Chondrocyte (in vitro differentiated cells): ENCODE measurements at places on chromosomes 1 and 21. TPM values are rescaled to one million over a fixed set of nuclear protein-coding genes. Genes with fewer than 3 reads are reported as not detected.

DNA sequence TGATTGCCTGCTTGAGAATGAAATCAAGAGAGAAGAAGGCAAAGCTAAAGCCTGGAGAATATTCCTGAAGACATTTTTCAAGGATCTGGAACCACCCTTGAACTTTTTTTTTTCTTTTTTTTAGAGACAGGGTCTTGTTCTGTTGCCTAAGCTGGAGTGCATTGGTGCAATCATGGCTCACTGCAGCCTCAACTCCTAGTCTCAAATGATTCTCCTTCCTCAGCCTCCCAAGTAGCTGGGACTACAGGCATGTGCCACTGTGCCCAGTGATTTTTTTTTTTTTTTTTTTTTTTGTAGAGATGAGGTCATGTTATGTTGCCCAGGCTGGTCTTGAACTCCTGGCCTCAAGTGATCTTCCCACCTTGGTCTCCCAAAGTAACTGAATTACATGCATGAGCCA lies 22.2 kb upstream of the IRF2BP2 start:
- DNase-seq: no peak
- no peak overlapping the region for H3K4me3 ChIP-seq
- no peak overlapping the region for H3K27ac ChIP-seq
- H3K36me3 ChIP-seq: no peaks in the 10 kb centered on the region

The DMBX1 gene
- total RNA-seq: not detected in 3 replicates

GRCh38 chr1:180482425-180483275 lies 19.7 kb downstream of the ACBD6 start:
- peaks cover 16% of the 10 kb centered on the region for H3K36me3 ChIP-seq
- H3K4me3 ChIP-seq: no peak overlapping the region
- H3K4me1 ChIP-seq: peaks cover 10% of the 10 kb centered on the region
- no peaks in the 10 kb centered on the region for H3K27me3 ChIP-seq
- H3K27ac ChIP-seq: no peak overlapping the region
- DNase-seq: no peak

The PRKCZ gene
- total RNA-seq: 4.8 to 7.8 TPM (median 5.1 TPM) in 3 replicates

DNA sequence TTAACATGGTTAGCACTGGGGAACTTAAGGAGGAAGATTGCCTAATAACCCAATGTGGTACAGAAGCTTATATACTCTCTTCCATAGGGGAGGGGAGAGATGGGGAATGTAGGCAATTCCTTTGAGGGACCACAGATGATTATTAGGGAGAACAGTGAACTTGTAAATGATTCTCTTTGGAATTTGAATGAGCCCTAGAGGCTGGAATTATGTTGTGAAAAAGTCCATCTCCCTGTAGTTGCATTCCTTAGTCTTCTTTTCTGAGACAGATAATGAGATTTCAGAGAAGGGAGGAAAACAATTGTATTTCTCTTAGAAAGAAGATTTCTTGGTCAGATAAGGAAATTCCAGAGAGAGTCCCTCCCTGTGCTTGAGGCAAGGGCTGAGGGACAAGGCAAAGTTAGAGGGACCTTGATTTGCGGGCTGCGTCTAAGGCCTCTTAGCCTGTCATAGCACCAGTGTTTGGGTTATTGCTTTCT lies 89.0 kb upstream of the HMCN1 start:
- peaks cover 45% of the 10 kb centered on the region for H3K4me1 ChIP-seq
- no peak for DNase-seq
- no peaks in the 10 kb centered on the region for H3K27me3 ChIP-seq
- no peak overlapping the region for H3K4me3 ChIP-seq
- H3K27ac ChIP-seq: peak overlapping the region; percentile 95
- H3K36me3 ChIP-seq: peaks cover 5% of the 10 kb centered on the region

The FOXO6 gene
- total RNA-seq: 1.1 to 3.2 TPM (median 1.7 TPM) in 3 replicates

DNA sequence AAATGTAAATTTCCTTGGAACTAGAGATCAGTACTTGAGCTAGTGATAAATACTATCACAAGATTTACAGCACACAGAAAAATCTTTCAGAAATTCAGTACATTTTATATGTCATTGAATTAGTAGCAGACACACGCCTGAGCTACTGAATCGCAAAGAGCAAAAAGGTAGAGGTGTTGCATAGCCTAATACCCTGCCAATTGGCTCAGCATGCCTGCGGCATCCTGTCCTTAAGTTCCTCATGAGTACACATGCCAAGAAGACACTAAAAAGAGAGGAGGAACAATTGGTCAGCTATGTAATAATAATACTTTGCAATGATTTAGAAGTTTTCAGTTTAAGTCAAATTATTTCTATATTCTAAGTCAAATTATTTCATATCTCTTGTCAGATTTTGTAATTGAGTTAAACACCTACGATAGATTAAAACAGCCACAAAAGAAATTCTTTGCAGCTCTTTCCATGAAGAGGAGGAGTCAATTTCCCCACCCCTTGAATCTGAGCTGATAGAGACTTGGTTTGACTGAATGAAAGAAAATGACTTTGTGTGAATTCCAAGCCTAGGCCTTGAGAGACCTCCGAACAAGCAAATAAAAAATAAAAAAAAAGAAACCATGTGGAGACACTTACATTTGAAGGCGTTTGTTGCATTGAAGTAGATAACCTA lies 36.2 kb upstream of the PKN2 start:
- no peaks in the 10 kb centered on the region for H3K27me3 ChIP-seq
- H3K4me3 ChIP-seq: no peak overlapping the region
- no peak for DNase-seq
- no peaks in the 10 kb centered on the region for H3K36me3 ChIP-seq

GRCh38 chr1:195195423-195196057 lies 1412.7 kb downstream of the KCNT2 start:
- H3K27me3 ChIP-seq: peaks cover 5% of the 10 kb centered on the region
- H3K4me3 ChIP-seq: no peak overlapping the region
- DNase-seq: no peak
- no peaks in the 10 kb centered on the region for H3K4me1 ChIP-seq

- no peaks in the 10 kb centered on the region for H3K27me3 ChIP-seq
- no peak for DNase-seq
- H3K27ac ChIP-seq: no peak overlapping the region
- H3K4me3 ChIP-seq: no peak overlapping the region
- H3K4me1 ChIP-seq: no peaks in the 10 kb centered on the region
- H3K36me3 ChIP-seq: no peaks in the 10 kb centered on the region
Measured at GRCh38 chr1:9420835-9421532, 118.3 kb upstream of the SLC25A33 start.

- DNase-seq: no peak
- H3K4me1 ChIP-seq: peaks cover 37% of the 10 kb centered on the region
- H3K27ac ChIP-seq: peak overlapping the region; percentile 94
- peak overlapping the region; percentile 91 for H3K4me3 ChIP-seq
- no peaks in the 10 kb centered on the region for H3K27me3 ChIP-seq
- peaks cover 9% of the 10 kb centered on the region for H3K36me3 ChIP-seq
Measured at GRCh38 chr1:244865028-244865371, 657 bp upstream of the HNRNPU start.

DNA sequence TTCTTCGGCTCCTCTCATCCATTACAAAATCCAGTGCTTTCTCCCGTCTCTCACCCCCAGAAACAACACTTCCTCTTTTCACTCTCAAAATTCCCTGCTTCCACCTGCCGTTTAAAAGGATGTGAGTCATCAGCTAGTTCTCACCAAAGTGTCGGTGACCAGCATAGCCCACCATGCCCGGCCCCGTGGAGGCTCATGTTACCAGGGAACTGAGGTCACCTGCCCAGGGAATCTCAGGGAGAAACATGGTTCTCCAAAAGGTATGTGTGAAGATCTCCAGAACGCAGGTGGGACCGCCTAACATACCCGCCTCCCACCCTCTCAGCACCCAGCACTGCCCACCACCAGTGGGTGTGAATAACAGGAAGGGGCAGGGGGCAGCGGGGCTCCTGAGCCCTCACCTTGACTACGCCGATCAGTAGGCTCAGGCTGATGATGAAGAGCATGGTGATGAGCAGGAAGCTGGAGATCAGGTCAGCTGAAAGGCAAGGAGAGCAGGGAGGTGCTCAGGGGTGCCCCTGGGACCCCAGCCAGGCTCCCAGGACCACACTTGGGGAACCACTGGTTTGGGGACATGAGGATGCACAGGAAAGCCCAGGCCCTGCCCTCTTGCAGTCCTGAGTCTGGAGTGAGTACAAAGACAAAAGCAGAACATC lies 16.2 kb downstream of the LAPTM5 start:
- no peak overlapping the region for H3K27ac ChIP-seq
- H3K4me1 ChIP-seq: no peaks in the 10 kb centered on the region
- peaks cover 10% of the 10 kb centered on the region for H3K27me3 ChIP-seq
- H3K4me3 ChIP-seq: no peak overlapping the region
- no peaks in the 10 kb centered on the region for H3K36me3 ChIP-seq
- no peak for DNase-seq

DNA sequence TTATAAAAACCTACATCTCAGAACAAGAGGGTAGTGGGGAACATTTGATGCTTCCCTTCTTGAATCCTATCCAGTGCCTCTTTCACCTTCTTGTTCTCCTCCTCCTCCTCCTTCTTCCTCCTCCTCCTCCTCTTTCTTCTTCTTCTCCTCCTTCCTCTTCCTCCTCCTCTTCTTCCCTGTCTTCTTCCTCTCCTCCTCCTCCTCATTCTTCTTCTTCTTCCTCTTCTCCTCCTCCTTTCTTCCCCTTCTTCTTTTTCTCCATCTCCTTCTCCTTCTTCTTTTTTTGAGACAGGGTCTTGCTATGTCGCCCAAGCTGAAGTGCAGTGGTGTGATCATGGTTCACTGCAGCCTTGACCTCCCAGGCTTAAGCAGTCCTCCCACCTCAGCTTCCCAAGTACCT lies 31.9 kb downstream of the SLC35F3 start:
- no peak overlapping the region for H3K27ac ChIP-seq
- no peak overlapping the region for H3K4me3 ChIP-seq
- no peak for DNase-seq
- H3K4me1 ChIP-seq: no peaks in the 10 kb centered on the region

The SLC25A34 gene
- total RNA-seq: 0.90 to 1.9 TPM (median 1.3 TPM) in 3 replicates

GRCh38 chr21:21200103-21200938 lies 202.1 kb downstream of the NCAM2 start:
- peak overlapping the region; percentile 88 for H3K27ac ChIP-seq
- peak overlapping the region; percentile 28 for H3K4me3 ChIP-seq
- H3K27me3 ChIP-seq: no peaks in the 10 kb centered on the region
- DNase-seq: no peak
- H3K36me3 ChIP-seq: peaks cover 2% of the 10 kb centered on the region

GRCh38 chr1:237013608-237014007 lies 9.4 kb upstream of the MT1HL1 start:
- H3K27ac ChIP-seq: peak overlapping the region; percentile 74
- H3K4me3 ChIP-seq: no peak overlapping the region
- H3K36me3 ChIP-seq: no peaks in the 10 kb centered on the region
- peaks cover 21% of the 10 kb centered on the region for H3K27me3 ChIP-seq
- DNase-seq: no peak
- peaks cover 29% of the 10 kb centered on the region for H3K4me1 ChIP-seq

GRCh38 chr21:41466024-41466820 lies 40.2 kb downstream of the MX1 start:
- no peak for DNase-seq
- H3K27me3 ChIP-seq: no peaks in the 10 kb centered on the region
- H3K4me3 ChIP-seq: no peak overlapping the region
- H3K27ac ChIP-seq: no peak overlapping the region
- H3K4me1 ChIP-seq: peaks cover 41% of the 10 kb centered on the region
- no peaks in the 10 kb centered on the region for H3K36me3 ChIP-seq

GRCh38 chr1:39753132-39754025 lies 14.7 kb downstream of the PPIE start:
- H3K27ac ChIP-seq: peak overlapping the region; percentile 57
- H3K4me3 ChIP-seq: no peak overlapping the region
- H3K36me3 ChIP-seq: peaks cover 39% of the 10 kb centered on the region

The PDE9A gene
- total RNA-seq: 0.60 to 1.2 TPM (median 1.1 TPM) in 3 replicates

DNA sequence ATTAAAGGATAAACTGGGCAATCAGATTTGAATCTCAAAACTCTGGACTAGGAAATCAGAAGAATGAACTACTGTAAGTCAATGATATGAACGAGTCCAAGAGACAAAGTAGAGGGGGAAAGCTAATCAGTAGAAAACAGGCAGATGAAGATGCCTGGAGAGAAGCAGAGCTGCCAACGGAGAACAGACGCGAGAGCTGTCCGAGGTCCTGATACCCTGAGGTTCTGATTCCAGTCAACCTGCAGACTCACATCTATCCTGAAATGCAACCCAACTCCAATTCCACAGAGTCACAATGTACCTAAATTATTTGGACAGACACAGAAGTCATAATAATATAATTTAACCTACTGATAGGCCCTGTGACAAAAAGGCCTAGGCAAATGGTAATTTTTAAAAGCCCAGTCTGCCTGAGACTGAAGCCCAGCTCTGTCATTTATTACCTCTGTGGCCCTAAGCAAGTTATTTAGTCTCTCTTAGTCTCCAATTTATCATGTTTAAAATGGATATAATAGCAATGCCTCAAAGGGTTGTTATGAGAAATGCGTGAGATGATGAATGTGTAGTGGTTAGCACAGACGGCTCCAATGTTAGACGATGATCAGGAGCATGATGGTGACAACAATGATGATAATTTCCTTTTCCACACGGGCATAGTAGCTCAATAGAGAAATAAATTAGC lies 33.4 kb downstream of the RGS7 start:
- H3K4me3 ChIP-seq: no peak overlapping the region
- no peaks in the 10 kb centered on the region for H3K27me3 ChIP-seq
- H3K36me3 ChIP-seq: no peaks in the 10 kb centered on the region
- DNase-seq: no peak

The CSF3R gene
- total RNA-seq: not detected in 3 replicates

GRCh38 chr1:65476327-65476726 lies 55.9 kb downstream of the LEPR start:
- peaks cover 5% of the 10 kb centered on the region for H3K4me1 ChIP-seq
- H3K27ac ChIP-seq: no peak overlapping the region
- DNase-seq: no peak
- H3K36me3 ChIP-seq: no peaks in the 10 kb centered on the region

DNA sequence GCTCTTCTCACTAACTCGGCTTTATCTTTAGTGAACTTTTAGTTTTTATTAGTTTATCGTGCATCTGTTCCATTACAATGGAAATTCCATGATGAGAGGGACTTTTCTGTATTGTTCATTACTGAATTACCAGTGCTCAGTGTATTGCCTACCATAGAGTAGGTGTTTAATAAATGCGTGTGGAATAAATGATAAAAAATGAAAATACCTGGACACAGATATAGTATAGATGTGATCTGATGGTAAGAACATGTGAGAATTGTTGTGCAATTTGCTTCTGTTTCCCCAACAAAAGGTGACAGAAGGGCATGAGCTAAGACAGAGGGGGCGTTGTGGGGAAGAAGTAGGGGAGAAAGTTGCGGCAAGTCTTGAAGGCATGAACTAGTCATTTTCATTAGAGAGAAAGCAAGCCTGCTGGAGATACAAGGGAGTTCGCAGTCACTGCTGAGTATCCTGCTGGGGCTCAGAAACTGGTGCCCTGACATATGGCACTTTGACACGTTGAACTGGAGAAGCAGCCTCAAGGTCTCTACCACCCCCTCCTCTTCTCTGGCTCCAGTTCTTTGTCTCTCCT lies 5.6 kb upstream of the COG2 start:
- DNase-seq: no peak
- no peak overlapping the region for H3K4me3 ChIP-seq
- peaks cover 34% of the 10 kb centered on the region for H3K27me3 ChIP-seq
- no peaks in the 10 kb centered on the region for H3K36me3 ChIP-seq
- H3K4me1 ChIP-seq: no peaks in the 10 kb centered on the region
- no peak overlapping the region for H3K27ac ChIP-seq
